CD4-positive, CD25-positive, alpha-beta regulatory T cell (primary cell): ENCODE measurements at places on chromosomes 11 and 22. TPM values are rescaled to one million over a fixed set of nuclear protein-coding genes. Genes with fewer than 3 reads are reported as not detected.

GRCh38 chr11:119615003-119615881 lies 113.8 kb downstream of the NECTIN1 start:
- DNase-seq = no peak

The MAPK8IP2 gene
- 0.30 TPM for total RNA-seq

DNA sequence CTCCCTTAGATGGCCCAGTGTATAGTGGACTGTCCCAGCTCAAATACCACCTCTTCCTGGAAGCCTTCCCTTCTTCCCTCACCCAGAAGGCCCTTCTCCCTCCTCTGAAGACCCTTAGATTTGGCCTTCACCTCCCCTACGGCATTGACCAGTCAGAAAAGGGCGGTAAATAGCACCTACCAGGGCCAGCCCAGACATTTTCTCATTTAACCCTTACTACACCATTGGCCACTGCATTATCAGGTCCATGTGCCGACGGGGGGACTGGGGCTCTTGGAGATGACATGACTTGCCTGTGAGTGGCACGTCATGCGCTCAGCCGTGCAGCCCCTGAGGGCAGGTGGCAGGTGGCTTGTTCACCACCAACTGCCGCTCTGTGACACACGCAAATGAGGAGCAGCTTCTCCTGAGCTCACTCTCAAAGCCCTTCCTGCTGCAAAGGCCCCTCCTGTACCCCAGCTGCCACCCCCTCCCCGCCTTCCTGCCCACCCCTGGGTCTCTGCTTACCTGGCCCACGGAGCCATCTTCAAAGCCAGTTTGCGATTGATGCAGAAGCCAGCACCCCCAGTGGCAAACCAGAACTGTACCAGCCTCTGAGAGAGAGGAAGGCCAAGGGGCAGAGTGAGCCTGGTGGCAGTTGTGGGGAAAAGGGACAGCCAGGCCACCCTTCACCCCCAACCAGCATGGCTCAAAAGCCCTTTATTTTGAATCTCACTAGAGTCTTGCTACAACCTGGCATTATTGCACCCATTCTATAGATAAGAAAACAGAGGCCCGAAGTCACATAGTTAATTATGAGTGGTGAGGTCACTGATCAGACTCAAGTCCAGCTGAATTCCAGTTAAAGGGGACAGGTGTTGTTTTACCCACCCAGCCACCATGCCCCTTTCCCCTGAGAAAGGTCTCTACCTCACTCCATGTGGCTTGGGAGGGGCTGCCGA lies 9.5 kb downstream of the MFNG start:
- DNase-seq = no peak

DNA sequence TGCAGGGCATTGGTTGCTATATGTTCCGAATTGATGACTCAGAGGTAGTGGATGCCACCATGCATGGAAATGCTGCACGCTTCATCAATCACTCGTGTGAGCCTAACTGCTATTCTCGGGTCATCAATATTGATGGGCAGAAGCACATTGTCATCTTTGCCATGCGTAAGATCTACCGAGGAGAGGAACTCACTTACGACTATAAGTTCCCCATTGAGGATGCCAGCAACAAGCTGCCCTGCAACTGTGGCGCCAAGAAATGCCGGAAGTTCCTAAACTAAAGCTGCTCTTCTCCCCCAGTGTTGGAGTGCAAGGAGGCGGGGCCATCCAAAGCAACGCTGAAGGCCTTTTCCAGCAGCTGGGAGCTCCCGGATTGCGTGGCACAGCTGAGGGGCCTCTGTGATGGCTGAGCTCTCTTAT lies 5.4 kb upstream of the TTC36 start:
- DNase-seq = no peak

The CTNND1 gene
- total RNA-seq = 19.4 TPM

DNA sequence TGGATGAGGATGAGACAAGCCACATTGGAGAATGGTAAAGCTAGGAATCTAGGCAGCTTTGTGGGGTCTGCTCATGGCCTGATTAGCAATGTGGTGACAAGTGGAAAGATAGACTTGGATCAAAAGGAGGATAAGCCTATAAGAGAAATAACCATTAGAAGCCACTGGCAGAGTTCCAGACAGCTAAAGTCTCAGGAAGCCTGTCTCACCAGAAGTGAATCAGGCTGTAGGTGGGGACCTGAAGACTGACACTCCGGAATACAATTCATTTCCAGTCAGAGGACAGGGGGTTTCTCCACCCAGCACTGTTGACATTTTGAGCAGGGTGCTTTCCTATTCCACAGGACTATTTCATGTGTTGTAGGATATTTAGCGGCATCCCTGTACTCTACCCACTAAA lies 129.7 kb downstream of the ARHGAP42 start:
- no peak for DNase-seq

DNA sequence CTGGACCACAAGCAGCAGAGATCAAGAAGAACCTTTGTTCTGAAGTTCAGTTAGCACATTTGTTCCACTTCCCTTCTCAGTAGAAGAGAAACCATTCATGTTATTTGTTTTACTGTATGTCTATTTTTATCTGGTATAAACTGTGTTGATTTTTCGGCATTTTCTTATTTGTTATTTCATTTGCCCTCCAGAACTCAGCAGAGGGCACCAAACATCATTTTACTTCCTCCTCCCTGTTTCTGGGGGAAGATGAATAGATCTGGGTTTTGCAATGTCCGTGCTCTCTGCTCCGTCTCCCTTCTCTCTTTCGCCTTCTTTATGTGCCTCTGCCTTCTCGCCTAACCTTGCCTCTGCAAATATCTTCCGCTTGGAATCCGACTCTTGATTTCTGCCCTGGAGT lies 366.9 kb downstream of the NTM start:
- DNase-seq = no peak

GRCh38 chr11:36492724-36493304 lies 17.3 kb downstream of the TRAF6 start:
- no peak for DNase-seq

GRCh38 chr22:29947410-29948384 lies 64.7 kb downstream of the MTMR3 start:
- DNase-seq = no peak

- DNase-seq = no peak
These were observed 56.4 kb upstream of the B3GNT6 start for GRCh38 chr11:76977791-76978190.
